Stimulated activated CD4-positive, alpha-beta T cell treated with anti-CD3 and anti-CD28 coated beads, Interleukin-2, amount 100 ng/mL, for 4 hours (primary cell): ENCODE measurements at places on chromosomes 6 and 20.

GRCh38 chr6:112289038-112289566 is 34.7 kb upstream of the LAMA4 start:
- no peak for DNase-seq

GRCh38 chr6:52254731-52255378 is 10.6 kb upstream of the IL17F start:
- DNase-seq, result no peak

GRCh38 chr6:152386131-152386530 is 251.0 kb downstream of the SYNE1 start:
- DNase-seq, result no peak

DNA sequence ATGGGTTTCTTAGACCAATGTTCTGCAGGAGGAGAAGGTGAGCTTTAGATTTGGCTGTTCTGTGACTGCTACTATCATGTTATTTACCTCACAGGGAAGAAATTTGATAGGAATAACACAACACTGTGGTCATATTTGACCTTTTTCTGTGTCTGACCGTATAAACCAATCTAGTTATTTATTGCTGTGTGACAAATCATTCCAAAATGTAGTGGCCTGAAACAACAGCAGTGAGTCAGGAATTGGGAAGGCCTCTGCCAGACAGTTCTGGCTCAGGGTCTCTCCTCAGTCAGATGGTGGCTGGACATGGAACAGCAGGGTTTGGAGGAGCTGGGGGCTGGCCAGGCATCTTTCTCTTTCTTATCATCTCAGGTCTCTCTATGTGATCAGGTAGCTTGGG is 33.0 kb downstream of the RIPOR2 start:
- DNase-seq, result no peak

- DNase-seq, result no peak
Observed at GRCh38 chr6:43391440-43392031, 22.1 kb upstream of the ZNF318 start.

- no peak for DNase-seq
Observed at GRCh38 chr6:88785478-88785877, 177.9 kb downstream of the RNGTT start.

DNA sequence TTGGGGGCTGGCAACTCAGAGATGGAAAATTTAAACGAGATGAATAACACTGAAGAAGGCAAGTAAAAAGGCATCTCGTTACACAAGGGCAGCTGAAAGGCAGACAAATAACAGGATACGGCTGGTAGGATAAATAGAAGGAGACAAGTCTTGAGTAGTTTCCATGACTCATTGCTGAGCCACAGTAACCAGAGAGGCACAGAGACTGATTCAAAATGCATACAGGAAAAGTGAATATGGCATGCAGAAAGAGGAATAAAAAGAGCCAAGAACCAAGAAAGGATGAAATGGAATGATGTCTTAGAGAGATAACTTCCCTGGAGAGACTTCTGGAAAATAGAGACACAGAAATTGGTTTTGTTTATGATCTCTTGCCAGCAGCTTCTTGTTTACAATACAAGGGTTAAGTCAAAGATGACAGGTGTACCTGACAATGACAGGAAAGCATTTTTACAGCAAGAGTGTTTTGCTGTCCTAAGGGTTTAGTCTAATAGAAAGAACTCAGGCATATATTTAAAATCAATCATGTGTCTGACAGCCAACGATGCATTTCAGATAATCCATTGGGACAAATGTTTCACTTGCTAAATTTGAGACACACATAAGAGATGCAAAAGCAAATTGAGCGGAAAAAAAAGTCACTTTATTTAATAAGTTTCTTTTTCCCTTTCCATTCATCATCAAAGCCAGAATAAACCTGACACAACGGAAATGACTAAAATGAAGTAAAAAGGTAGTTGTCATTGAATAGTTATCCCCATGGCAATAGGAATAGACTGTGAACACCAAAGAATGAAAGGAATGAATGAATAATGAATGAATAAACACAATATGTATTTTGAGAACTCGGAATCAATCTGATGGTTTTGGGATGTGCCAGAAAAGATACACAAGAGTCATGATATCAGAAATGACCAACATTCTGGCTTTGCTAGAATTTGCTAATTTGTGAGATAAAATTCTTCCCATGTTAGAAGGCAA is 68.0 kb upstream of the KCNQ5 start:
- DNase-seq, result no peak

DNA sequence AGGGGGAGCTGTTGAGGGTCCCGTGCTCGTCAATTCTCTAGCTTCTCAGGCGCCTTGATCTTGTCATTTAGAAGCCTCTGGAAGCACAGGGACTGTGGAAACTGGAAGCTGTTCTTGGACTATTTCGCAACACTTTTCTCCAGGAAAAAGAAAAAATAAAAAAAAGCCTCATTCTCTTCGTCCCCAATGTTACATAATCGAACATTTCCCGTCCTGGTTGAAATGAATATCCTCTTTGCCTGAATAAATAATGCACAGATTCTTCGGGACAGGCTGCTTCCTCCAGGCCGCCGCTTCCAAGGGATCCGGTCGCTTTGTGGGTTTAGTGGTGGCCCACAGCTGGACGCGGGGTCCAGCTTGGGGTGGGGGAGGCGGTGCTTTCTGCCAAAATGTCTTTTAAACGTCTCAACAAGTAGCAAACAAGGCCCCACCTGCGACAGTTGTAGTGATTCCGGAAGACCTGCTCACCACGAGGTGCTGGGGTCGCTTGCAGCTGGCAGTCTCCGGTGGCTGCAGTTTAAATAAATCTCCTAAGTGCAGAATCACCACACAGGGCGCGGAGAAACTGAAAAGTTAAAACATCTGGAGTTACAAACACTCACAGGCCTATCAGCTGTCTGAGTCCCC is 125.9 kb upstream of the ESR1 start:
- DNase-seq, result no peak

- no peak for DNase-seq
Observed at GRCh38 chr6:73264446-73264845, 1.4 kb upstream of the KHDC1 start.

GRCh38 chr6:106568530-106568929 is 60.8 kb downstream of the RTN4IP1 start:
- DNase-seq, result no peak

DNA sequence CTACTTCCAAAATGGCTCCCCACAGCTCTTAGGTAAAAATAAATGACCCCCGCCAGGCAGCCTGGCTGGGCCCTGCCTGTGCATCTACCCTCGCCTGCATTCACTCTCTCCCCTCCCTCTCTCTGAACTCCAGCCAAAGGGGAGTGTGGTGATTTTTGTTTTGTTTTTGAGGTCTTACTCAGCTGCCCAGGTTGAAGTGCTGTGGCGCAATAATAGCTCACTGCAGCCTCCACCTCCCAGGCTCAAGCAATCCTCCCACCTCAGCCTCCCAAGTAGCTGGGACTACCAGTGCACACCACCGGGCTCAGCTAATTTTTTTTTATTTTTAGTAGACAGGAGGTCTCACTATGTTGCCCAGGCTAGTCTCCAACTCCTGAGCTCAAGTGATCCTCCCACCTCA is 15.8 kb downstream of the NFATC2 start:
- DNase-seq, result no peak

GRCh38 chr6:44035621-44036020 is 91.6 kb downstream of the MRPL14 start:
- no peak for DNase-seq

GRCh38 chr6:84469144-84469543 is 241.7 kb upstream of the CEP162 start:
- DNase-seq, result no peak

DNA sequence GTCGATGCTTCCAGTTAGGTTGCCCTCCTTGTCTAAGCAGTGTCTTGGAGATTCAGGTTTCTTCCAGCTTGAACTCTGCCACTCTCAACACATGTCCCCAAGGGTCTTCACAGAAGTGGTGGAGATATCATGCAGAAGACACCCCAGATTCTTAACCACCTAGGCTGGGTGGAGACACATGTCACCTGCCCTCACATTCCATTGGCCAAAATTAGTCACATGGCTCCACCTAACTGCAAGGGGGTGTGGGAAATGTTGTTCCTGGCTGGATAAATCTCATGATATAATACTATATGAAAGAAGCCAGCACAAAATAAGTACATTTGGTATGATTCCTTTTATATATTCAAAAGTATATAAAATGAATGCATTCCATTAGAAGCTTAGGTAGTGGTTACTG is 52.9 kb upstream of the SNRPB2 start:
- DNase-seq, result no peak

GRCh38 chr6:32133786-32134185 is 3.7 kb upstream of the FKBPL start:
- DNase-seq, result no peak

DNA sequence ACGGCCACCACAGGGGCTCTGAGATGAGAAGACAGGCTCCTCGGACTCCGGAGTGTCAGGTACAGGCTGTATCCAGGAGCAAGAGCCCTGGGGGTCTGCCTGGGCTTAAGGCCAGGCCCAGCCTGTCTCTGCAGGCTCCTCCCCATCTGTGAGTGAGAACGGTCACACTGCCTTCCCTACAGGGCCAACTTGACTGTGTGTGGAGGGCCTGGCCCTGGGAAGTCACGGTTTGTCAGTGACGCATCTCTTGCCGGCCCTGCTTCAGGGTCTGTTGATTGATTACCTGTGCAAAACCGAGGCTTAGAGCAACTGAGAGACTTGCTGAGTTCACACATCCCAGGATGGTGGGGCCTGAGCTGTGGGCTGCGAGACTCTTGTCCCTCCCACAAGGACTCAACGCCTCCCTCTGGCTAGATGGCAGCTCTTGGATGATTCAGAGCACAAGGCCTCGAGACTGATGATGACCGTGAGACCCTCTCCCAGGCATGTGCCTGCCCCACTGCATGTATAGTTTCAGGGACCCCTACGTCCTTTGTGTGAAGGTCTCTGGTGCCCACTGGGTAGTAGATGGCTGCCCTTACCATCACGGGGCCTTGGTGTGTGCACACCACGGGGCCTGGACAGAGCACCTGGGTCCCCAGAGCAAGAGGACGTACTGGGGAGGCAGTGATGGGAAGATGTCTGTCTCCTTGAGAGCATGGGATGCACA is 5.9 kb downstream of the RBM38 start:
- DNase-seq, result no peak

DNA sequence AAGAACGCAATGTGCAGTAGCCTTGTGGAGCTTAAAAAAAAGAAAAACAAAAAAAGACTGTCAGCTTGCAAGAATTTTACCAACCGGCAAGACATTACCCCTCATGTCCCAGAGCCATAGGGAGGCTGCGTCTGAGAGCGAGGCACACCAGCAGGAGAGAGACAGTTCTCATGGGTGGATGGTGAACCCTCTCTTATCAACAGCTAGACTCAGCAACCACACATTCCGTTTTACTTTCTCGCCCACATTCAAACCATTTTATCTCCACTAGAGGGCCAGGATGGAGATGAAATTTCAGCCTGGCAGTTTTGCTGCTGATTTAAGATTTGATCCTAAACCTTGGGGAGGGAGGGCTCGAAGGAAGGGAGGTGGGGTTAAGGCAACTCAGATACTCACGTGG is 247.0 kb downstream of the ATXN1 start:
- DNase-seq, result peak; percentile 16

DNA sequence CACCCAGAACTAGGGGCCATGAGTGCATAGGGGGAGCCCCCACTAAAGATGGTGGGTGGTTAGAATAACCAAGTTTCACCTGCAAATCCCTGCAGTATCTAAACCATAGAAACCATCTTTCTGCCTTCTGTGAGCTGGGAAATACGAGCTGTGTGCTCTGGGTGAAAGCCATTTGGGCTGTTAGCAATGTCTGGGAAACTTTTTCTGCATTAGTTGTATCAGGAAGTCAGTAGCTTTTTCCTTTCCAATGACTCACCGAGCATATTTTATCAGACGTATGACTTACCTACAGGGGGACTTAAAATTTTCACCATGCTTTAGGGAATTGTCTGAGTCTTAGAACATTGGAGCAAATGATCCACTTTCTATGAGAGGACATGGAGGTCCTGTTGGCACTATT is 584.0 kb downstream of the QKI start:
- DNase-seq, result no peak

GRCh38 chr20:64025826-64026412 is 10.1 kb upstream of the C20orf204 start:
- DNase-seq, result no peak

- DNase-seq, result no peak
Observed at GRCh38 chr20:16279320-16279719, 293.9 kb downstream of the KIF16B start.

DNA sequence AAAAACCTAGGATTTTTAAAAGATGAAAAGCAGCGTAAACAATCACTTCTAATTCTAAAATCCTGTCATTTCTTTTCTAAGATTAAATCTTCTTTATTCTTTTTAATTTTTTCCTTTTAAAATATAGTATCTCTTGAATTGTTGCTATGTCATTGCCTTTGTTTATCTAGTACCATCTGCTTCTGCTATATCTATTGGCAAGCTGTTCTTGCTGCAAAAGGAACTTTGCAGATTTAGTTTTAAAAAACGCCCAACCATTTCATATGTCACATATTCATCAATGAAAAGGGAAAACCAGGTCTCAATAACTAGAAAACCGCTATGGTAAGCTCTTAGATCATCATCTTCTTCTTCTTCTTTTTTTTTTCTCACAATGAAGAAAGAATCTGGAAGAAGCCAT is 11.5 kb upstream of the EEF1A1 start:
- no peak for DNase-seq
